ENCODE measurements at places on chromosomes 6 and 20.
A peak's percentile ranks its signal among the peaks of the same experiment; 100 is the strongest.

DNA sequence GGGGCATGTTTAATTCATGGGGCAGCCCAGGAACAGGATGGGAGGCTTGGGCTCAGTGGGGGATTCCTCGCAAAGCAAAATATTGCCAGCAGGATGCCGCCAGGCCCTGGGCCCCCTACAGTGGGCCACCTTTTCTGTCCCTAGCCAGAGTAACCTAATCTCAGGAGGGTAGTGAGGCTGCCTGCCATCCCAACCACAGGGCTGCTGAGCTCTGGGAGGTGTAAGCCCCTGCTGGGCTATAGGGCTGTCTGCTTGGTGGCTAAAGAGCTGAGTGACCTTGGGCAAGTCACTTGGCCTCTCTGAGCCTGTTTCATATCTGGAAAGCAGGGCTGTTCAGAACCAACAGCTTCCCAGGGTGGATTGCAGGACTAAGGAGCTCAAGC lies 35.7 kb upstream of the CDH22 start:
- DNase-seq = no peak

DNA sequence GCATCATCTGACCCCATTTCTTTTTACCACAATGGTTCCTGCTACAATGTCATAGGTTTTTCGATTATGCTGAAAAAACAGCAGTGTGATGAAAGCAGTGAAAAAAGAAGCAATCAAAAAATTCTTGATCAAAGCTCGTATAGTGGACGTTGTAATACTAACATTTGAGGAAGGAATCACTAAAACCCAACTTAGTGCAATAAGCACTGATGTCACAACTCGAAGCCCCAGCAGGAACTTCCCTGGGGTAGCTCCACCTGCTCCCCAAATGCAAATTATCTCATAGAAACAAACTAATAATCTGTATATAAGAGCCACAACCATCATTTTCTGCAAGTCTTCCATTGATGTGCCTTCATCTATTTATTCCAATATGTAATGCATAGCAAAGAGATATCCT lies 285.6 kb upstream of the SGK1 start:
- DNase-seq = no peak

- peak; percentile 71 for DNase-seq
Observed at GRCh38 chr6:28742668-28743270, 181.0 kb downstream of the TRIM27 start.

DNA sequence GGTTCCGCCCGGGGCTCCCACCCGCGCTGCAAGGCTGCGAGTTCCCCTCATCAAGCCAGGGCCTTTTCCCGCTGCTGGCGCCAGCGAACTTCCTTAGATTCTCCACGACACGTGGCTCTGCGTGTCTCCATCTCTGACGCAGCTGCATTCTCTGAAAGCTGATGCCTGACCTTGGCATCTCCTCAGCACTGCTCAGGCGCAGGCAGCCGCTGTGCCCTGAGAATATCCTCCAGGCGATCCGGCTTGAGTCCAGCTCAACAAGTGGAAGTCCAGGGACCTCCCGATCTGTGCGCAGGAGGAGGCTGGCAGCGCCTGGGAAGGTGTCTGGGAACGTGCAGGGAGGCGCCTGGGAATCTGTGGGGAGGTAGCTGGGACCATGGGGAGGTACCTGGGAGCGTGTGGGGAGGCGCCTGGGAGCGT lies 171.2 kb upstream of the THBS2 start:
- no peak for DNase-seq

Measured in HS-5 (cell line).